ENCODE measurements at places on chromosomes 7 and 10.
A peak's percentile ranks its signal among the peaks of the same experiment; 100 is the strongest.

DNA sequence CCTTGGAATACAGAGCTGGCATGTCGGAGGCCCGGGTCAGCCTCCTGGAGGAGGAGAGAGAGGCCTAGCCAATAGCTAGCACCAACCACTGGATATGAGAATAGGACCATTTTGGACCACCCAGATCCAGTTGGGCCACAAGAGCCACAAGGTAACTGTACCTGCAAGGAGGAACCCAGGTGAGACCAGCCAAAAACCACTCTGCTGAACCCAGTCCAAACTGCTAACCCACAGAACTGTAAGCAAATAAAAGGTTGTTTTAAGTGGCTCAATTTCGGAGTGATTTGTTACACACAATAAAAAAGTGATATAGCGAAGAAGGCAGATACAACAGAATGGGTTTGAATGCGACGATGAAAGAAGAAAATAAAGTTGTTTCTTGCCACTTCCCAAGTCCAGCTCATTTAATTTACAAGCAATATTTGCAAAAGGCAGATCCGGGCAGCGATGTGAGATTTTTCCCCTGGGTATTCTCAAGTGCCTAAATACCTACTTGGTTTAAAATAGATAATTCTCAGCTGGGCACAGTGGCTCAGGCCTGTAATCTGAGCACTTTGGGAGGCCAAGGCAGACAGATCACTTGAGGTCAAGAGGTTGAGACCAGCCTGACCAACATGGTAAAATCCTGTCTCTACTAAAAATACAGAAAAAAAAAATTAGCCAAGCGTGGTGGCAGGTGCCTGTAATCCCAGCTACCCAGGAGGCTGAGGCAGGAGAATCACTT, 23.1 kb downstream of the ZNF467 start:
- no peak for DNase-seq

DNA sequence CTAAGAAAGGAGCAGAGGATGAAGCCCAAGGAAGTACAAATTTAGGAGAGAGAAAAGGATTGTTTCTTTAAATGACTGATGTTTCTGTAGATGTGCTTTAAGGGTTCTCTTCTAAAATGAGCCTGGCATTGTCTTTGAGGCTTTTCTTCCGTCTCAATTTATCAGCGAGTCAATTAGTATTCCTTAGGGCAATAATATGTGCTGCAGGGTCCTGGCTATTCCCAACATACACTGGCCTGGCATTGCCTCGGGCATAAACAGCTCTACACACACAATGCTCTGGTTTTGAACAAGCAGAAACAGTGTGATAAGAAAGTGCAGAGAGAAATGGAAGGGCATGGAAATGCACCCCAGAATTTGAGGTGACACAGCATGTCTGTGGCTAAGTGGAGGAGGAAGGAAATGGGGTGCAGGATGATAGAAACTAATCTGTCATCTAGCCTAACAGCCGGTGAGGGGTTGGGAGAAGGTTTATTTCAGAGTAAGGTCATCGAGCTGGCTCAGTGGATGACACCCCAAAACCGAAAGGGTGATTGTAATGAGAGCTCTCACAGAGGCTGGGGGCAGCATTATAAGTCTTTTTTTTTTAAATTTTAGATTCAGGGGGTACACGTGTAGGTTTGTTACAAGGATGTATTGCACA, 67.5 kb upstream of the ARHGAP21 start:
- no peak for DNase-seq

DNA sequence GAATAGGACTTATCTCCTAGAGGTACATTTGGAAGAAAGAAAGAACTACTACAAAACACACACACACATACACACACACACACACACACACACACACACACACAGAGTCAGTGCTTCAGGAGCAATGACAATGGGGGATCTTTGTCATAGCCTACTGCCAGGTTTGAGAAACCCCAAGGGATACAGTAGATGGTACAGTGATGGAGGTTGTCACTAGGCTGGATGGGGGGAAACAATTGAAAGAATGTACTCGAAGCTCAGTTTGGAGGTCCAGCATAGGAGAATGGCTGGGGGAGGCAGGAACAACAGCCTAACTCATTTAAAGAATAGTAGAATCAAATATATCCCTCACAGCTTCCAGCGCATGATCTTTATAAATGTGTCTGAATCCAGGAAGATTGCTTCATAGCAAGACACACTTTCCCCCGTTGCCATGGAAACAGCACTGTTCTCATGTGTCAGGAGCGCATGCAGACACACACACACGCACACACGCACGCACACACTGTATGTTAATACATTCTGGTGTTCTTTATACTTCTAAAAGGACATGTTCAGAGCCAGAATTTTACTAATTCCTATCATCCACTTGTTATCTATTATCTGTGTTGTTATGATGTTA, 32.6 kb upstream of the ZNRF2 start:
- peak; percentile 30 for DNase-seq

GRCh38 chr7:103947026-103947655, 42.3 kb downstream of the RELN start:
- no peak for DNase-seq

DNA sequence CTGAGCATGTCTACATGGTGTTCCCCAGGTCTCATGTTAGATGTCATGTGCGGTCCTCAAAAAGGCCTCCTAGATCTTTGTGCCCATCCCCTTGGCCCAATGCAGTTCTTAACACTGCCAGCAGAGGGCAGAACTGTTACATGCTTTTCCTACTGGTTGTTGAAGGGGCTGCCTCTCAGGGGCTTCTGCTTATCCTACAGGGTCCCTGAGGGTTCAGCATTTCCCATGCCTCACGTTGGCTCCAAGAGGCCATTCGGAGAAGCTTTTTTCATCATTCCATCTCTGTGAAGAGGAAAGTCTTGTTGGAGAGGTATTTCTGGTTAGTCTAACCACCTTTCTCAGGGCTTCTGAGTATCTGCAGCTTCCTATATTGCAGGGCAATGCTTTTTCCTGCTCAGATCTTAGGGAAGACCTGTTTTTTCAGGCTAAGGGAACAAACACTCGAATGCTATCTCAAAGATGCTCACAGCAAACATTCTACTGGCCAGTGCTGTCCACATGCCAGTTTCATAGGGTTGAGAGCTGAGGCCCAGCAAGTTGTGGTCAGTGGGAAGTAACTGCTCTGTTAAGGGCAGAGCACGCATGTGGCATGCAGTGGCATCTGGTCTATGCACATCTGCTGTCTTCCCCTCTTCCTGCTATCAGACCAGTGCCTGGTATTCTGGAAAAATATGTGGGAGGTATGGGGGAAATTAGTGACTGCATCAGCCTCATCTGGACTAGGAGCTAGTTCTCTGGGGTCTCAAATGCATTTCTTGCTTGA, 31.5 kb downstream of the MBL2 start:
- peak; percentile 52 for DNase-seq

GRCh38 chr7:94547126-94547525, 37.5 kb downstream of the CASD1 start:
- no peak for DNase-seq

GRCh38 chr7:6026011-6026819, 5.0 kb upstream of the ANKRD61 start:
- DNase-seq = peak; percentile 36

DNA sequence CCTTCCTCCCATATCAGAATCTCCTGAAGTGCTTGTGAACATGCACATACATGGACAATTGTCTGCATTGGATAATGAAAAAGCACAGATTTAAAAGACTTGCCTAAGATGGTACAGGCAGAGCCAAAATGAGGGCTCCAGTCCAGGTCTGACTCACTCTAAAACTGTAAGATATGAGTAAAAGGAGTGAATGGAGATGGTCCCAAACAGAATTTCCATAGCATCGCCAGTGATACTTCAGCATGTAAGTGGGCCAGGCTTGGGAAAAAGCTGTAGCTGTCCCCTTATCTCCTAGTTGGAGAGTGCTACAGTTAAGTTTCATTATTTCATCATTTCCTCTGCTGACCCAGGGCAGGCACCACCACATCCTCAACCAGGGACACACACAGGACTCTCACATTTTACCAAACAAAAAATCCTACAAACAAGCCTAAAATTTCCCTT, 26.4 kb upstream of the IL6 start:
- peak; percentile 89 for DNase-seq

- DNase-seq = no peak
Observed at GRCh38 chr10:131925011-131925649, 24.3 kb downstream of the PPP2R2D start.

GRCh38 chr10:60892571-60892970, 51.4 kb downstream of the RHOBTB1 start:
- no peak for DNase-seq

All from cardiac fibroblast (primary cell).